ENCODE measurements at places on chromosomes 2 and 18.

- DNase-seq, result no peak
Measured at GRCh38 chr2:58155160-58155778, 85.9 kb downstream of the FANCL start.

DNA sequence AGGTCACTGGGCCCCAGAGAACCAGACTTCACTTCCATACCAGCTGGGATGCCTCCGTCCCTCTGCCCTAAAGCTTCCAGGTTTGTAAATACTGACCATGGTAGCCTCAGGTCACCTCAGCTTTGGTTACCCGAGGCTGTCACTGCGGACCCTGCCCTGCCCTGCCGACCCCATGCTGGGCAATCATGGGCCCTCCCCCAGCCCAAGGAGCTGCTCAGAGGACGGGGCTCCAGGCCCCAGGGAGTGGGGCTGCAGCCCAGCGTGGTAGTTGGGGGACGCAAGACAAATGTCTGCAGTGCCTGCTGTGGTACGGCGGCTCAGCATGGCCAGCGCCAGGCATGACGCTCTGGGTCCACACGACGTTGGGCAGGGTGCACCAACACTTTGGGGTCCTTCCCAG is 25.3 kb downstream of the RAMP1 start:
- DNase-seq, result no peak

GRCh38 chr2:21407851-21408250 is 284.1 kb downstream of the TDRD15 start:
- DNase-seq, result no peak

DNA sequence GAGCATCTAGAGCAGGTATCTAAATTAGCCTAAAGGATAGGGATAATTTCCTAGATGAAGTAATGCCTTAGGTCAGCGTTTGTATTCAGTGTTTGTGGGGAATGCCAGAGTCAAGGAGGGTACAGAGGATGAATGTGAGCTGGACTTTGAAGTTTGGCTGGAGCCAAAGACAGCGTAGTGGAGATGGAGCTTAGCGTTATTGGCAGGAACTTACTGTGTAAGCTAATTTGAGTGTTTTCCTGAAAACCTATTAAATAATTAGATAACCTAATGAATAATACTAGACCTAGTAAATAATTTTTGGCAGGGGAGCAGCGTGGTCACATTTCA is 4.2 kb downstream of the RNF138 start:
- no peak for DNase-seq

- DNase-seq, result no peak
Measured at GRCh38 chr2:137935591-137935990, 28.7 kb upstream of the HNMT start.

DNA sequence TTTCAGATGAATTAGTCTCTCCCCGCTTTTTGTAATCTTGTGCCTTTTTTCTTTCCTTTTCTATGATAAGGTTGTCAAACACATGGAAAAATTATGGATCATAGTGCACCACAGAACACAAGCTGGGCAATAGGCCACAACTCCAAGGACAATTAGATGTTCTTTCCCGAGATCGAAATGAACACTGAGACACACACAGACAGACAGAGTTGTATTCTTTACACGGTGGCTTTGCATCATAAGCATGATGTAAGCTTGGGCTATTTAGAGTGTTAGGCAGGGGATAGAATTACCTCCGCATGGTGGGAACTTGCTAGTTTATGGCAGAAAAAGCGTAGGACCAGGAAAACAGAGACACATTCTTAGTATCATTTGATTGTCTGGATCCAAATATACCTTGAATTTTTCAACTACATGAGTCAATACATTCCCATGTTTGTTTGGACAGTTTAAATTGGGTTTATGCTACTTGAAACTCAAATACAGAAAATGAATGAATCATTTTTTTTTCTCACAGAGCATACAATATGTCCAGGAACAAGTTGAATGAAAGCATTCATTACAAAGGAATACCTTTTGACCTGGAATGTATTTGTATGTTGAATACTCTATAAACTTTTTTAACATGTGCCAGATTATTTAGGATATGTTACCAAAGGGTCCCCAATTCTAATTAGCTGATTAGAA is 1611.5 kb upstream of the TMEFF2 start:
- DNase-seq, result no peak

GRCh38 chr2:72989770-72990556 is 72.6 kb downstream of the EMX1 start:
- DNase-seq, result no peak

DNA sequence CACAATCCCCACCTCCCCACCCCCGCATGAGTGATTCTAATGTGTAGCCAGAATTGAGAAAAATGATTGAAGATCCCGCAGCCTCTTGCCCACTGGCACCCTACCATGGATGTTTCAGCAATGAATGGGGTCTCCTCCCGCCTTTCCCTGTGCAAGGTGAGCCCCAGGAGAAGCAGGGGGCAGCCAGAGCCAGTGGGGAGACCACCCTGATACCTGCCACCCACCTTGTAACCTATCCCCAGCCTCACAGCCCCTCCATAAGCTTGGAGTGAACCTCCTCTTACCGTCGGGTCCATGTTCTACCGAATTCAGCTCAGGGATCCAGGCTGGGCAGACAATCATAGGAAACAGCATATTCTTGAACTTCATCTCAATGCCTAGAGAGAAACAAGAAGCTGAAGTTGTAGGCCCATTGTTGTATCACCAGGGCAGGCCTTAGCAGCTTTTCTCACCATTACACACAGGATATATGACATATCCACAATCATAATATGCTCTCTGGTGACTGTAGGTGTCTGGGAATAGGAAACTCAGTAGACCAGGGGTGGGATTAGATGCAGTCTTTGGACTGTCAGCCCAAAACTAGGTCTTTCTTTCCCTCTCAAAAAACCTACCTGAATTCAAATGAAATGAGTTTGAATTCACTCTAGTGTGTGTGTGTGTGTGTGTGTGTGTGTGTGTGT is 30.9 kb downstream of the XDH start:
- DNase-seq, result no peak

GRCh38 chr2:111697560-111697959 is 186.4 kb downstream of the ANAPC1 start:
- DNase-seq, result no peak

DNA sequence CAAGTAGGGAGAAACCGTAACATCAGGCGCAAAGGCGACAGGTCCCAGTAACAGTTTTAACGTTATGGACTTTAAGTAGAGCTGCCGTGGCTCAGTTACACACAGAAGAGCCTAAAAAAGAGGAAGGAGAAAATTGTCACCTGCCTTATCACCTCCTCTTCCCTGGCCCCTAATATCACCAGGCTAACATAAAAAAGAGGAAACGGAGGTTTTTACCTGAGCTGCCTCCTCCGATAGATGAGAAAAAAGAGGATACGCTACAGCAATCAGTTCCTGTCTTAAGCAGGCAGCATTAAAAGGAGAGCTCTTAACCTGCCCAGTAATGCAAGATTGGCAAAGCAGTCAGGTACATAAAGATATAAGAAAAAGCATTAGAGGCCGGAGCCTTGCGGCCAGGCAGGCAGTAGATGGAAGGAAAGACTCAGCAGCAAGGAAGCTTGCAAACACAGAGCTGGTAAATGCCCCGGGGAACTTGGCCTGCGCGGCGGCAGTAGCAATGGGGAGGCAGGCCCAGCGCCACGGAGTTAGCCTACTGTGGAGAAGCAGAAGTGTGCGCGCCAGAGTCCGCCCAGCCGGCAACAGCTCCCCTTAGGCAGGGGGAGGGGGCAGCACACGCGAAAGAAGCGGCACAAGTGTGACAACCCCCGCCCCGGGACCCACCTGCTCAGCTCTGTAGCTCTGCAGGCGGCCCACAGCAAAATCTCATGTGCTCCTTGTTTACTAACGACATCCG is 116.3 kb upstream of the SCN7A start:
- DNase-seq, result no peak

DNA sequence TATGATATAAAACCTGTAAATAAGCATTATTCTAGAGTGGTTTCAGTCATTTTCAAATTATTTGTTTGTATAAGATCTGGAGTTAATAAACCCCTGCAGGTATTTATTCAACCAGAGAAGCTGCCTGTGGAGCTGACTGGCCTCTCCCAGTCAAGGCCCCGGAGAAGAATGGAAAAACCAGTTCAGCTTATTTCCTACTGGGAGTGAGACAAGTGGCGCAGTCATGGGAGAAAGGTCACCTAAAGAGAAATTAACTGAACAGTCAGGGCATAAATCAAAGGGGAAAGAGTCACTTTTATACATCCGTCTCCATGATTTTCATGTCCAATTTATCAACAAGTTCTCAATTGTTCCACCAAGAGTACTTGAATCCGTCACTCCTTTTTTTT is 240.9 kb downstream of the RNF152 start:
- no peak for DNase-seq

DNA sequence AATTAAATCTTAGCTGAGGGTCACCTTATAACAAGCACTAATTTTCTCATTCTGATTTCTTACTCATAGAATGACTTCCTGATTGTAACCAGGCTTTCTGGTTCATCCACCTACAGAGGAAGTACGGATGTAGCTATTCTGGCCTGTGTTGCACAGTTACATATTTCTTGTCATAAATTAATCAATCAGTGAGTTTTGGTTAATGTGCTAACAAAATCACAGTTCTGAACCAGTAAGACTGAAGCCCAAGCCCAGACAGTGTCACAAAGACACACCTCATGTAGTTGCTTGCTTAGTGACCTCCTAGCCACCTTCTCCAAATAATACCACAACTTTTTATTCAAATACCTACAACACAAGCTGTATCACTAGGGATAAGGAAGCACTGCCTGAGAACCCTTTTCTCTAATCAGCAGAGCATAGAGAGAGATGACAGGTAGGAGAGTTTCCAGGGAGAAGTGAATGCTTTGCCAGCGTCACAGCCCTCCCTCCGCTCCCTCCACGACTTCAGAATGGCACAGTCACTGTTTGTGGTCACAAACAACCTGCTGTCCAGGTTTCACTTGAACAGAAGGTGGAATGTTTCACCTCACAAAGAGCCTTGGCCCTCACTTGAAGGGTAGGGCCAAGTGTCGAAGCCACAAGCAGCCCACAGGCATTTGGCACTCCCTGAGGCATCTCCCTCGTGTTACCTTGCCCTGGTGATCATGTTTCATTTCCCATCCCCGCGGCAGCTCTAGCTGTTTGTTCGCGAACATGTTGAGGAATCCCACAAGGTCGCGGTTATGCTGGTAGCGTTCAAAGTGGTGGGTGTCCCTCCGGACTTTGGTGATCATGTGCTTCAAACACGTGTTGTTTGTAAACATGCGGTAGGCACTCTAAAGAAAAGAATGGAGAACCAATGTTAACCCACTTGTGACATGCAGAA is 120.8 kb upstream of the STK17B start:
- DNase-seq, result no peak

DNA sequence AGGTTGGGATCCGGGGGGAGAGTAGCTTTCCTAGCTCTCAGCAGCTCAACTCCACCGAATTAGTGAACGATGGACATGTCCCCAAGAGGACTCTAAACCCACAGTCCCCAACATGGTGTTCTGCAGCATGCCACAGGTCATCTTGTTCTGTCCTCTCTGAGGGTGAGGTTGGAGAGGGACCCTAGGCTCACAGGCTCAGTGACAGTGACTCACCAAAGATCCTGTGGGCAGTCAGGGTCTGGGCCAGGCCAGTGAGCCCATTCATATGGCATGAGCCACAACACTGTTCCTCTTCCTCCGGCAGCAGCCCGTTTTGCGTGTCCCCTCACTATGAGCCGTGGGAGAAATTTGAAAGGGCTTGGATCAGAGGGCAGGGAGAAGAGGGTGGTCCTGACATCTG is 2.8 kb upstream of the SLC20A1 start:
- no peak for DNase-seq

DNA sequence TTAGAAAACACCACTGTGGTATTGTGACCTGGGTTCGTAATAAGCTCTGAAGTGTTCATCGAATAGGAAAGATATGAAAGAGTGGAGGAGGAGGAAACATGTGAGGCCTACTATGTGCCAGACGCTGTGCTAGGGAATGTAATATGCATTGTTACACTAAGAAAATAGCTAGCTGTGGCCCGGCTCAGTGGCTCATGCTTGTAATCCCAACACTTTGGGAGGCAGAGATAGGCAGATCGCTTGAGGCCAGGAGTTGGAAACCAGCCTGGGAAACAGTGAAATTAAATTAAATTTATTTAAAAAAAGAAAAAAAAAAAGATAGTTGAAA is 49.2 kb upstream of the ZNF397 start:
- DNase-seq, result no peak

GRCh38 chr2:196635156-196635555 is 4.4 kb upstream of the CCDC150 start:
- DNase-seq, result no peak

- DNase-seq, result no peak
Measured at GRCh38 chr18:13626544-13626908, 99.8 kb downstream of the FAM210A start.

DNA sequence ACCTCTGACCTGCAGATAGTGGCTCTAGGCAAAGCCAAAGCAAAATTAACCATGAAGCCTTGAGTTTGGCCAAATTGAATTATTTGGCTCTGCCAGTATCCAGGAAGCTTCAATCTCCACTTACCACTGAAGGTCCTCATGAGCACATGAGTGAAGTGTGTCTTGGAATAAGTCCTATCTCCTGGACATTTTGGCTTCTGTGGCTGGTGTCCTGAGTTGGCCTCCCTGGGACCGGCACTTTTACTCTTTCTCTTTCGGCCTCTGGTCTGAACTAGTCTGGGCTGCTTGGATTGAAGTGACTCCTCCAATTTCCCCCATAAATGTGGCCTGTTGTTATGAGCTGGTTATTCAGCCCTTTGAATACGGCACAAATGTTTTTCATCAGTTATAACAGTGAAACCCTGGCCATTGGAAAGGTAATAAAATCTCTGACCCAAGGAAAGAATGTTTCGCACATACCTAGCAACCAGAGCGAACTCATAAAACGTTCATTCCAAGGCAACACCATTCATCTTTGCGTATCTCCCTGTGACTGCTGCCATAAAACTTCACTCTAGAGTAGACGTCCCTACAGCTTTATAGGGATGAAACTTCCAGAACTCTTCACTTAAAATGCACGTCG is 216.4 kb downstream of the LPIN1 start:
- no peak for DNase-seq

GRCh38 chr2:197183355-197183754 is 127.2 kb downstream of the ANKRD44 start:
- DNase-seq, result no peak

- no peak for DNase-seq
Measured at GRCh38 chr2:24845691-24846090, 52.5 kb downstream of the CENPO start.

All from activated gamma-delta T cell treated with Interleukin-2 at 50 U/mL for 16 hours (primary cell).